Colonic mucosa (tissue), 4 donors: ENCODE measurements at places on chromosomes 2 and 18. TPM values are rescaled to one million over a fixed set of nuclear protein-coding genes. Genes with fewer than 3 reads are reported as not detected.

GRCh38 chr2:28360718-28361293 is 31.9 kb upstream of the FOSL2 start:
- no peak for DNase-seq

ARHGEF33 gene
- total RNA-seq = 0.35 TPM

- no peak for DNase-seq
Observed at GRCh38 chr2:192827735-192828134, 633.0 kb upstream of the TMEFF2 start.

MYL1 gene
- total RNA-seq = not detected

DNA sequence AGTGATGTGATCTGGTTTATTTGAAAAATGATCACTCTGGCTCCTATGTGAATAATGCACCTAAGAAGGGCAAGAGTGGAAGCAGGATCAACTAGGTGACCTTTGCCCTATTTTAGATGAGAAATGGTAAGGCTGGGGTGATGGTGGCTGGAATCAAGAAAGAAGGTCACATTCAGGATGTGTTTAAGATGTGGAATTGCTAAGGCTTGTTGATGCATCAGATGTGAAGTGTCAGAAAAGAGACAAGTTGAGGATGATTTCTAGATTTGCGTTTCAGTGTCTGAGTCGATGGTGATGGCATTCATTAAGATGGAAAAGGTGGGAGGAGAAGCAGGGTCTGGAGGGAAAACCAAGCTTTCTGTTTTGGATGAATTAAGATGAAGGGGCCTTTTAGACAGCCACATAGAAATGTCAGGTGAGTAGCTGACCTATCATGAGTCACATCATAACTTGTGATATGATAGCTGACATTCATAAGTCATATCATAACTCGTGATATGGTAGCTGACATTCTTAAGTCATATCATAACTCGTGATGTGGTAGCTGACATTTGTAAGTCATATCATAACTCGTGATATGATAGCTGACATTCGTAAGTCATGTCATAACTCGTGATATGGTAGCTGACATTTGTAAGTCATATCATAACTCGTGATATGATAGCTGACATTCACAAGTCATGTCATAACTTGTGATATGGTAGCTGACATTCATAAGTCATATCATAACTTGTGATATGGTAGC is 101.2 kb upstream of the SEC11C start:
- DNase-seq = no peak

GATA6 gene
- total RNA-seq = 61.3 TPM

DNA sequence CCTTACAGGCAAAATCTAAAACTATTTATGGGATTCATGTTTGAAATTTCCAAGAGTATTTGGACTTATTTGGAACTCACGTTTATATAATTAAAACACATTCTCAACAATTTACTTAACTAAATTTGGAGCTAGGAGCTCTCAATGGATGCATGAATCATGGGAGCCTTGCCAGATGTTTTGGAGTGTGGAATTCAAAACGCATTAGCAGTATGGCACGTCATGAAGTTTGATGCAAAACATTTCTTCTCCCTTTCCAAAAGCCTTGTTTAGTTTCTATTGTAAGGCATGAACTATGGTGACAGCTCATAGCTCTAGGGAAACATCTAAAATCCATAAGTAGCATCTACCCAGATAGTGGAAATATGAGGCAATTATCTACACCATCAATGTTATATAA is 701.6 kb downstream of the SATB2 start:
- DNase-seq = no peak

- DNase-seq = no peak
Observed at GRCh38 chr18:78071166-78071710, 821.6 kb downstream of the GALR1 start.
